Activated T-cell treated with anti-CD3 and anti-CD28 coated beads for 48 hours (primary cell): ENCODE measurements at places on chromosomes 2 and 18.

- DNase-seq = no peak
Measured at GRCh38 chr18:62183578-62184195, 3.2 kb downstream of the PIGN start.

DNA sequence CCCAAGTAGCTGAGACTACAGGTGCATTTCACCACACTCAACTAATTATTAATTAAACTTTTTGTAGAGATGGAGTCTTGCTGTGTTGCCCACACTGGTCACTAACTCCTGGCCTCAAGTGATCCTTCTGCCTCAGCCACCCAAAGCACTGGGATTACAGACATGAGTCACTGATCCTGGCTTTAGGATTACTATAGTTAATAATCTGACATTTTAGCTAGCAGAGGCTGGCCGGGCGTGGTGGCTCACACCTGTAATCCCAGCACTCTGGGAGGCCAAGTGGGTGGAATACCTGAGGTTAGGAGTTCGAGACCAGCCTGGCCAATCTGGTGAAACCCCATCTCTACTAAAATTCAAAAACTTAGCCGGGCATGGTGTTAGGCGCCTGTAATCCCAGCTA is 39.5 kb downstream of the USP34 start:
- no peak for DNase-seq

DNA sequence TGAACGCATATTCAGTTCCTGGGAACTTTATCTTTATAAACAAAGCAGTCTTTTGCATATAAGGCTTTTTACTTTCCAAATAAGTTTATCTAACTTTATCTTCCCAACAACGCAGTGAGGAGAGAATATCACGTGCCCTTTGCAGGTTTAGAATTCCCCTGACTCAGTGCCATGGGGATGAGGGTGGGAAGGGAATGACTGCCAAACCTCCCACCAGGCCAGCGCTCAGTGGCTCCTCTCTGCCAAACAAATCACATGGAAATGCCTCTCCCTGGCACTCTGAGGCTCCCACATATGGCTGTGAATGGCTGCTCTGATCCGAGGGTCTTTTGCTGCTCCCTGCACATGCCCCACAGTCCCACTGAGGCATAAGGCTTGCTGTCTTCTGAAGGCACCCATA is 158.3 kb downstream of the DNAH6 start:
- no peak for DNase-seq

GRCh38 chr2:210654091-210654490 is 97.7 kb downstream of the CPS1 start:
- no peak for DNase-seq

GRCh38 chr18:36772241-36772723 is 56.5 kb downstream of the TPGS2 start:
- no peak for DNase-seq

GRCh38 chr2:88351249-88351601 is 101.3 kb downstream of the FOXI3 start:
- DNase-seq = no peak

DNA sequence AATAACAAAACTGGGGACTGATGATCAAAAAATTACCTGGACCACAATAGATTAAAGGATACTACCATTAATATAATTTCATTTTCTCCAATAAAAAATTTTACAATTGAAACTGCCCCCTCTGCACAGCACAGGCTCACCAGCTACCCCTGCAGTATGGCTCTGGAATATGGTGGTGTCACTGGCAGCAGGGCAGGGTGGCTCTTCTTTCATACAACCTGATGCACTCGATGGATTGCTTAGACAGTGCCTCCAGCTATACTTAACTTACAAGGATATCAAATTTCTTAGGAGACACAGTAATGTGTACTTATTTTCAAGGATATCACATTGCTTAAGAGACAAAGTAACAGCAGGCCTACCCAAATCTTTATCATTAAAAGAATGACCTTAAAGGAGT is 124.0 kb downstream of the PRELID3A start:
- no peak for DNase-seq

DNA sequence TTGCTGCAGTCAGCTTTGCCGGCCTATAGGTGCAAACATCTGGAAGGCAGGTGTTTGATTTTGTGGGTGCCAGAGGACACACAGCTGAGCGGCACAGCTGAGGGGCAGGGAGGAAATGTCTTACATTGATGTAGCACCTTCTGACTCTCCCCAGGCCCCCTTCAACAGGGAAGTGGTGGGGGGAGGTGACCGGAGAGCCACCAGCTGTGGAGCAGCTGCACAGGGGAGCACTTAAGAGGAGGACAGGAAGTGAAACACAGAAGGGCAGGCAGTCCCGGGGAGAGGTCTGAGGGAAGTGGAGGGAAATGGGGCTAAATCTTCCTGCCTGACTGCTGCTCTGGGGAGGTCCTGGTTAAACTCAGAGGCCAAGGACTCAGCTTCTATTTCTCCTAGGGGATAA is 409.1 kb downstream of the TNS1 start:
- no peak for DNase-seq

DNA sequence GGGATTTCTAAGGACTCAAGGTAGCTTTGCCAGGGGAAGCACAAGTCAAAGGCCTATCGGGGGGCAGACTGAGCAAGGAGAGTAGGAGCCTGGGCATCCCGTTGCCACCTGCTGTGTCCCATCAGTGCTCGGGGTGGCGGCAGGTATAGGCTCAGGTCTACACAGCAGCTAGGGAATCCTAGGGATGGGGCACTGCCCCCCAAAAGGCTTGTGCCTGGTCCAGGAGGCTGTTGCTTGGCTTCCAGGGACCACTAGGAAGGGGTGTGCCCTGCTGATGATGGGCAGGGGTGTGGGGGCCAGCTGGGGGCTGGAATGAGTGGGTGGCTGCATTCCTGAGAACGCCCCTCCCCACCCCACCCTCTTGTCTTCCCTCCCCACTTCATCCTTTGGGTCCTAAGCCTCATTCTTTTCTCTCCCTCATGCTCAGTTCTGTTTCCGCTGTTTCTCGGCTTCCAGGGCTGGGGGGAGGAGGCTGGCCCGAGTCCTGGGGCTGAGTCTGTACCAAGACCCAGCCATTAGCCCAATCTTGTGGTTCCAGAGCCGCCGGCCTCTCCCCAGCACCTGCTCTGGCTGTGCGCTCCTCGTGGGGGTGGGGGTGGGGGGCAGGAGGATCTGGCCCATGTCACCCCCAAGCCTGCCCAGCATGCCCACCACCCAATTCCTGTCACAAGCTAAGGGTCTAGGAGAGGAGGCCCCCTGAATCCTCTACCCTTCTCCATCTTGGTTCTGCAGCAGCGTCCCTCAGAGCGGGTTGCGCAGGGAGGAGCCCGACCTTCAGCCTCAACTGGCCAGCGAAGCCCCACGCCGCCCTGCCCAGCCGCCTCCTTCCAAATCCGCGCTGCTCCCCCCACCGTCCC is 12.8 kb downstream of the SPEG start:
- no peak for DNase-seq

- no peak for DNase-seq
Measured at GRCh38 chr2:223104336-223105132, 52.5 kb downstream of the KCNE4 start.

GRCh38 chr2:60306267-60306861 is 247.1 kb downstream of the BCL11A start:
- DNase-seq = no peak

DNA sequence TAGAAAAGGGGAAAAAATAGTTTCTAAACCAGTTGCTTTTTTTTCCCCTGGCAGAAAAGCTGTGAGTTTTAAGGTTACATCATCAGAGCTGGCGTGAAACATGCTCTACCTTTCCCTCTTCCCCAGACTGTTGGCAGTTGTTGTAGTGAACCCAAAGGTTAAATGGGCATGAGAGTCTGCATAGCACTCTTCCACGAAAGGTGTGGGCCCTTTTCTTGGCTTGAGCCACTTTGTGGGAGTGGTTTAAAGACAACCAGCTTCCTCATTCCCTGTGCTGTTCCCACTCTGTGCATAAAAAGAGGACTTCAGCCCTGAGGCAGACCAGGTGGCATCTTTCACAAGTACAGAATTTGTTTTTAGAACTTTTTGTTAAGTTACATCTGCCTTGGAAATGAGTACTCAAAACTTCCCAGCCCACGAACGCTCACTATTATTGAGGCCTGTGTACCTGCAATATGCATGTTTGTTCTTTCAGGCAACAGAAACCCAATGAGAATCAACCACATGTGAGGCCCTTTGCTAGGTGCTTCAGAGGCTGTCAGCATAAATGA is 243.8 kb downstream of the BABAM2 start:
- no peak for DNase-seq

- no peak for DNase-seq
Measured at GRCh38 chr2:48380989-48381625, 148.8 kb upstream of the STON1 start.

GRCh38 chr2:182606728-182607681 is 109.1 kb upstream of the DNAJC10 start:
- no peak for DNase-seq

DNA sequence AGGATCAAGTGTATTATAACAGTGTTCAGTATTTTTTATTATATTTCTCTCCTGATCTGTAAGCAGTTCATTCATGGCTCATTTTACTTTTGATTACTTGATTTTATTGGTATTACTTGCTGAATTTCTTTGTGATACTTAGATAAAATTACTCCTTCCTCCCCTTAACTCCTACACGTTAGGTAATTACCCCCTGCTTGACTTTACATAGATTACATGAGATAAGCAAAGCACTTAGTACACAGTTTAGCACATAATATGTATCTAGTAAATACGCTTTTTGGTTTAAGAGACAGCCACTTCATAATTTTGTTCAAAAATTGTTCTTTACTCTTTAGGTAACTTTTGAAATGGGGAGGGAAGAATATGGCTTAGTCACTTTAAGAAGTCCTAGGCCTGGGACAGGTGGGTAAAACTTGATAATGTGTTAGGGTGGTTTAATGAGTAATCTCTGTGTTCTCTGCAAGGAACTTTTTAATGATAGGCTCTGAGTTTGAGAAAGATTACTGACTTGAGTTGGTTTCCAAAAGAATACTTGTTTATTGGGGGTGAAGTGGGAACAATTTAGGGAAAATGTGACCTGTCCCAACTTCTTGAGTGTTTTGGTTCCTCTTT is 80.9 kb downstream of the NCOA1 start:
- DNase-seq = no peak

DNA sequence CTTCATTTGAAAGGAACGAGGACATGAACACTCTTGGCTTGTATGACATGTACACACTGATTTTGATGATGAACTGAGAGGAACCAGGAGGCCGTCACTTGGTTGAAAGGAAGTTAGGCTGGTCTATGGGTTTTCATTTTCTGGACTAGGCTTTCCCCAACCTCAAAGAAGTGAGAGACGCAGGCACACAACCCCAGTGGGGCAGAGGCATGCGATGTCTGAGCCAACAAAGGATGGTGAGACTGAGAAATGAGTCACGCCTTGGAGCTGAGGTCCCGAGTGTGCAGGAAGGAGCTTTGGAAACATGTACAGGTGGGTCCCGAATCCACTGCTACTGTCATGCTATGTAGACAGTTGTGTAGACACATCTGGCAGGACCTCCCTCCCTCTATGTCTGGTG is 24.1 kb downstream of the SIGLEC15 start:
- no peak for DNase-seq
